ENCODE measurements at places on chromosomes 11 and 22.

DNA sequence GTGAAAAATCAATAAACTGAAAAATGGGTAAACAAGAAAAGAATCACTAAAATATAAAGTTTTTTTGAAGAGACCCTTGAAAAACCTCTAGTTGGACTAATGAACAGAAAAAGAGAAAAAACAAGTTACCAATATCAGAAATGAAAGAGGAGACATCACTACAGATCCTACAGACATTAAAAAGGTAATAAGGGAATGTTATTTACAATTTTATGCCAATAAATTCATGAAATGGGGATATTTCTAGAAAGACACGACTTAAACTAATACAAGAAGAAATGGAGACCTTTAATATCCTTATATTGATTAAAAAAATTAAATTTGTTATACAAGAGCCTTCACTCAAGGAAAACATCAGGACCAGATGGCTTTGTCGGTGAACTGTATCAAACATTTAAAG, 109.4 kb downstream of the TBC1D22A start:
- no peak for DNase-seq

GRCh38 chr11:64291262-64291751, at the start of gene KCNK4:
Gene KCNK4, plus strand, starts transcription at chr11:64291302. Its CDS starts 1,717 bp downstream, at chr11:64293019.
- no peak for DNase-seq

GRCh38 chr22:38951734-38952133, 5.7 kb upstream of the APOBEC3A start:
- DNase-seq: no peak

GRCh38 chr22:25754527-25755202, 12.7 kb downstream of the MYO18B start:
- peak; percentile 85 for DNase-seq

GRCh38 chr22:45475851-45476514, 26.7 kb upstream of the FBLN1 start:
- DNase-seq: no peak

DNA sequence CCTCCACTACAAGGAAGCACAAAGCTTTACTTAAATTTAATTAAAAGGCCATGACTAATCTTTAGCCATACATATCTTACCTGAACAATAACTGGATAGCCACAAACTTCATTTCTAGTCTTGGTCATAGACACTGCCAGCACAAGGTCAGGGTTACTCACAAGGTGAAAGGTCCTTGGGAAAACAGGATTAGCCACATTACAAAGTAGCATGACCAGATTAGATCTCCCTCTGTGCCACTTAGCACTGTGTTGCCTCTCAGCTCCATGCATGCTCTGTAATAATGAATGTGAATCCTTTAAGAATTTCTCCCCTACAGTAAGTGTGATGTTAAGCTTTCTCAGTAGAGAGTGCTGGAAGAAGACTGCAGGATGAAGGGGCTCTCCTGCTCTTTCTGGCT, 325.1 kb upstream of the MPPED2 start:
- no peak for DNase-seq

DNA sequence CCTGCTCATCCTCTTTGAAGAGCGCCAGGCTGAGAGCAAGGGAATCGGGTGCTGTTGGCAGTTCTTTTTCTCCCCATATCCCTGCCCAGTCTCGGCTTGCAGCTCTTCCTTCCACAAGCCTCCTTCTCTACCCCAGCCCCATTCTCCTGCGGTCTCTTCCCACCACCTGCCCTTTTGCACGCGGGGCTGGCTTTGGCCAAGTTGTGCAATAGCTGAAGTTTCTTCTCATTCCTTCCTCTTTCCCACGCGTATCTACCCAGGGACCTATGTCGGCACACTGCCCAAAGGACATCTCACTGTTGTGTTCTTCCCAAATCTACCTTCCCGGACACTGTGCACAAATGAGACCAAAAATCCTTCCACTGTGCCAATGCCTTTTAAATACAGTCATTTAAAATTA, 22.3 kb upstream of the HTR3A start:
- DNase-seq: no peak

GRCh38 chr11:93740730-93741093, 583 bp downstream of the TAF1D start:
- peak; percentile 73 for DNase-seq

Data from cardiac fibroblast (primary cell).